ENCODE measurements at places on chromosomes 1 and 21.

GRCh38 chr1:106378261-106378660 is 678.2 kb upstream of the PRMT6 start:
- no peak for DNase-seq

DNA sequence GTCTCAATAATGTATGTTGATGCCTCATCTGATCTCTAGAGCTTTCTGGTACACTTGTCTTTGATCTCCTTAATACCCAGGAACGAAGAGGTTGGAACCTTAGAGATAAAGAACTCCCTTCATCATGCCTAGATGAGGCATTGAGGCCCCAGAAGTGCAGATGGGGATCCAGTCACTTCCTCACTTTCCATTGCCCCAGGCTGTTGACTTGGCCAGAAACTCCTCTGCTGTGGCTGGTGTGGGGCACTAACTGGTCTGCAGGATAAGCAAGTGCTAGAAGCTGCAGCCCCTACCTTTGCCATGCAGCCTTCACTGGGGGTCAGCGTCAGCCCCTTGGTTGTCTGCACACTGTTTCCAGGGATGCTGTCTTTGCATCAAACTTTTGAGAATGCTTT is 49.9 kb downstream of the STUM start:
- no peak for DNase-seq

DNA sequence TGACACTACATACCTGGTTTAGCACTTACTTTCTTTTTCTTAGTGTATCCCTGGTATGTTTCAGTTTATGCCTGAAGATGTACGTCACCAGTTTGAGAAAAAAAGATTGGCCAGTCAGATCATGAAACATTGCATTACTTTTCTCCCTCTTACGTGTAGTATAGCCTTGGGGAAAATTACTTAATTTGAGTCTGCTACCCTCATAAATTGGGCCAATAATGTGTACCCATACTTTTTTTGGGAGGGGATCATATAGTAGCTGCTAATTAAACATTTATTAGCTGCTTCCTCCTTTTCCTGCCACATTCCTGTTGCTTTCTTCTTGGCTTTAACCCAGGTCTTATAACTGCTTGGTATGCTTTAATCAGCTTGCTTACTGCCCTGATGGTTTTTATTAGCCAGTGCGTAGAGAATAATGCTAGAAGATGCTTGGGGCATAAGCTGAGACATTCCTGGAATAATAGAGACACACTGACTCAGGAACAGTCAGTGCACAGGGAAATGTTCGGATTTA is 32.1 kb downstream of the RABGAP1L start:
- DNase-seq = no peak

DNA sequence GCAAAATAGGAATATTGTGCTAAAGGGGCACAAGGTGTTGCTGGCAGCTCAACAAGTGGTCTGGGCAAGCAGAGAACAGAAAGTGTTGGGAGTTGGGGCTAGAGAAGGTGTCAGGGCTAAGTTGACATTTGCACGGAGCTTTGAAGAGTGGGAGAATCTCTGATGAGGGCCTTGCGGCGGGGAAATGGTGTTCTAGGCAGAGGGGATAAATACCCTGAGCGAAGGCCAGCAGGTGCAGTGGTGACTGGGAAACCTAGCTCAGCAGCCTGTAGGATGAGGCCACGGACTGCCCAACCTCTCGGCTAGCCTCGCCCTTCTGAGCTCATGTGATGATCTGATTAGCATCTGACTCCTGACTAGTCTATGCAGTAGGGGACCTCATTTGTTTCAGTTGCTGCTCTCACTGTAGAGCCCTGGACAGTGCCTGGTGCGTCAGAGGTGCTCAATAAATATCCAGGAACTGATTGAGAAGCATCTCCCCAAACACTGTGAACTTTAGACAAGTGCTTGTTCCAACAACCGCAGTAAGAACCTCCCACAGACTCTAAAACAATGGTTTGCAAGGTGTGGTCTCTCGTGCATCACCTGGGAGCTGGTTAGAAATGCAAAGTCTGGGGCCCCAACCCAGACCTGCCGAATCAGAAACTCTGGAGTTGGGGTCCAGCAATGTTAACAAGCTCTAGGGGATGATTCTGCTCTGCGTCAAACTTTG is 1.0 kb upstream of the FOXO6 start:
- no peak for DNase-seq

GRCh38 chr1:228175316-228176023 is 9.9 kb downstream of the IBA57 start:
- DNase-seq = no peak

- DNase-seq = no peak
Measured at GRCh38 chr1:227388214-227389168, 70.2 kb upstream of the CDC42BPA start.

GRCh38 chr21:36431252-36431651 is 46.1 kb downstream of the CHAF1B start:
- no peak for DNase-seq

GRCh38 chr1:173206816-173207568 is at the start of gene TNFSF4:
Gene TNFSF4 (minus strand): TSS chr1:173207331. CDS start chr1:173207176, 155 bp downstream.
- DNase-seq = no peak

DNA sequence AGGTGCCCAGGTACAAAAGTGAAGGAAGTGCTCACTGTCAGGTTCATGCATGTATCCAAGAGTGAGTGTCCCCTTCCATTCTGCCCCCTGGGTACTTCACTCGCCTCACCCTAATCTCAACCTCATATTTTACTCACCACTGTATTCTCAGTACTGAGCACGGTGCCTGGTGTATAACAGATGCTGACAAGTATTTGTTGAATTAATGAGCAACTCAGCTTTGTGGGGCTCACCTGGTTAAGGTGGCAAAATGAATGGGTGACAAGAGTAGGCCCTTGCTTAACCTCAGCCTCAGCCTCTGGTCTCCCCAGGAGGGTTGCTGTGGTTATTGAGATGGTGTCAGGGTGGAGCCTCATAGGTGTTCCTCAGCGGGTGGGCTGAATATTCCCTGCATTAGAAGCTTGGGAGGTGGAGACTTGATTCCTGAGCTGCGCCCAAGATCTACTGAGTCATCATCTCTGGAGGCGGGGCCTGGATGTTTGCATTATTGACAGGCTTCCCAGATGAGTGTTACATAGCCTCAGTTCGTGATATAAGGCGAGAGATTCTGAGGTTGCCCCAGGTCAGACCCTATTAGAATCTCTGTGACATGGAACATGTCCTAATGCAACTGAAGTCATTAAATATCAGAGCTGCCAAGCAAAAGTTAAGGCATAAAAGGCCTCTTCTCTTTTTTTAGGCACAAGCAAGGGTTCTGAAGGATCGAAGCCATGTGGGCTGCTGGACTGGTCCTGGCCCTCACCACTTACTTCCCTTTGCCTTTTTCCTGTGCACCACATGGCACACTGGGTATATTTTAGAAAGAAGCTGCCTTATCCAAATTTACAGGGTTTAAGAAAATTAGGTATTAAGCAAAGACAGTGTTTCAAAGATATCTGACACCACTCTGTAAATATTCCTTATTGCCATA is 39.2 kb downstream of the SYT6 start:
- DNase-seq = no peak

- DNase-seq = no peak
Measured at GRCh38 chr1:245859493-245860114, 647.5 kb downstream of the SMYD3 start.

GRCh38 chr1:30675761-30676160 is 47.6 kb downstream of the MATN1 start:
- no peak for DNase-seq

- DNase-seq = no peak
Measured at GRCh38 chr1:210754878-210755665, 378.9 kb downstream of the KCNH1 start.

GRCh38 chr1:35573198-35574124 is at the start of gene TFAP2E:
Gene TFAP2E (plus strand): TSS chr1:35573314. CDS start chr1:35573578, 264 bp downstream.
- no peak for DNase-seq

All from GM12891 (cell line).